ENCODE measurements at places on chromosomes 7 and 10.

DNA sequence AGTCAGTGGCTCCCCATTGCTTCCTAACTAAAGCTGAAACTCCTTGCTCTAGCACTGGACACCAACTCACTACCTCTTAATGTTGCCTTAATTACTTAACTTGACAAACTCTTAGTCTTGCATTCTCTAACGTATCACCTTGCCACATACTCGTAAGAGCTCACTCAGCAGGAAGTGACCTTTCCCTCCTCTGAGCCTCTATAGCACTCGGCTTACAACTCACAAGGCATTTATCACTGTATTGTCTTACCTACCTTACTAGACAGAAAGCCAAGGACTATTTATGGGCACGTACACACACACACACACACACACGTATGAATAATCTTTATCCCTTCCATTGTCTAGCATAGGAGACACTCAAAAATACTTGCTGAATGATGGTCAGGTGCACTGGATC is 21.2 kb downstream of the CEP41 start:
- no peak for DNase-seq

DNA sequence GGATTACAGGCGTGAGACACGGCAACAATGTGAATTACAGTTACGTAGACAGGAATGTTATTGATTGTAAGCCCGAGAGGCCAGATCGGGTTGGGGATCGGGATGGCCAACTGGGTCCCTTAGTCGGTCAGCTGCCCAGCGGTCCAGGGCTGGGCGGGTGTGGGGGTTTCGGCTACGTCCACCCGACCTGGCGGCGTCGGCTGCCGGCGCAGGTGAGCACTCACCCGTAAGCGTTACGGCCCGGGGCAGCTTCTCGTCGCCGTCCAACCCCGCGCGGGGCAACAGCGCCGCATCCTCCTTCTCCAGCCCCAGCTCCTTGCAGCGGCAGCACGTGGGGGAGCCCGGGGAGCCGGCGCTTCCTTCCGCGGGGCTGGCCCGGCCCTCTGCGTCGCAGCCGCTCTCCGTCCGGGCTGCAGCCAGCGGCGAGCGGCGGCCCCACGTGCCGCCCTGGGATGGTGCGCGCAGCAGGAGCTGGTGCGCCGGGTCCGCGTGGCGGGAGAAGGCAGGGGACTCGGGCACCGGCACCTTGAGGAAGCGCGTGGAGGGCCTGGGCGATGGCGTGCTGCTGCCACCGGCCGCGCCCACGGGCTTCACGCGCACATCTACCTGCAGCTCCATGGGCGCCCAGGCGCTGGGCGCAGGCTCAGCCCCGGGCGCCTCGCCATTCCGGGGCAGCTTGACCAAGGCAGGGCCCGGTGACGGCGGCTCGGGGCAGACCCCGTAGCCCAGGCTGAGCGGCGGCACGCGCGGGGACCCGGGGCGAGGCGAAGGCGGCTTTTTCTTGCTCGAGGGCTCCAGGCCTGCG is 609 bp downstream of the KLRG2 start:
- no peak for DNase-seq

- no peak for DNase-seq
Observed at GRCh38 chr7:17678896-17679295, 261.4 kb downstream of the SNX13 start.

DNA sequence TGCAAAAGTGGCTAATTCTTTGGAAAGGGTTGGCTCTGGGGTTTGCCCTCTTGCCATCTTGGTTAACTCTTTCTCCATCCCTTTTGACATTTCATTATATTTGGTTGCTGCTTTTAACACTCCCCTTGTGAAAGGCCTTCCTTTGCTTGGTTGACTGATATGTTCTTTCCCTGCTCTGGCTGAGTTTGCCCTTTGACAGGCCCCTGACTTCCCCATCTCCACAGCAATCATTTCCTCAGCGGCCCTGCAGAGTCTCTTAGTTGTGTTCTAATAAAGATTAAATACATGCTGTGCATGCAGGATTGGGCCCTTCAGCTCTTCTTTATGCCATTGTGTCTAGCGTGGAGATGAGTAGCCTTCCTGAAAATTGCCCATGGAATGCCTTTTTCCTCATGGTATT is 84.5 kb upstream of the CSTF2T start:
- no peak for DNase-seq

GRCh38 chr10:88800152-88801125 is 2.1 kb upstream of the LIPM start:
- no peak for DNase-seq

DNA sequence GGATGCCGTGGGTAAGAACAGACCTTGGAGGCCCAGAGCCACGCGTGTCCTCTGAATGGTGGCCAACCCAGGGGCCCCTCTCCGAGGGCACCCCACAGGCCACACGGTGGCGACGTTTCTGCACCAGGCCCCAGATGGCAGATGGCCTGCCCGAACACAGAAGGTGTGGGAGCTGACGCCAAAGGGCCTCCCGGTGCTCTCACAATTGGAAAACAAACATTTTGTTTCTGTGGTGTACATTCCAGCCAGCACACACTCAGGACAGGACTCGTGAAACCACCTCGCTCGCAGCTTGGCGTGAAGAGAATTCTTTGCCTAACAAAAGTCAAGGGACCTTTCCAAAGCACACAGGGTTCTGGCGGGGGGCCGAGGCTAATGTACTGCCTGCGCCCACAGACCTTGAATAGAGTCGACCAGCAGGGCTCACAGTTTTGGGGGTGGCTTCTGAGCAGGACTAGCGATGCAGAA is 112.1 kb downstream of the FAM53B start:
- no peak for DNase-seq

DNA sequence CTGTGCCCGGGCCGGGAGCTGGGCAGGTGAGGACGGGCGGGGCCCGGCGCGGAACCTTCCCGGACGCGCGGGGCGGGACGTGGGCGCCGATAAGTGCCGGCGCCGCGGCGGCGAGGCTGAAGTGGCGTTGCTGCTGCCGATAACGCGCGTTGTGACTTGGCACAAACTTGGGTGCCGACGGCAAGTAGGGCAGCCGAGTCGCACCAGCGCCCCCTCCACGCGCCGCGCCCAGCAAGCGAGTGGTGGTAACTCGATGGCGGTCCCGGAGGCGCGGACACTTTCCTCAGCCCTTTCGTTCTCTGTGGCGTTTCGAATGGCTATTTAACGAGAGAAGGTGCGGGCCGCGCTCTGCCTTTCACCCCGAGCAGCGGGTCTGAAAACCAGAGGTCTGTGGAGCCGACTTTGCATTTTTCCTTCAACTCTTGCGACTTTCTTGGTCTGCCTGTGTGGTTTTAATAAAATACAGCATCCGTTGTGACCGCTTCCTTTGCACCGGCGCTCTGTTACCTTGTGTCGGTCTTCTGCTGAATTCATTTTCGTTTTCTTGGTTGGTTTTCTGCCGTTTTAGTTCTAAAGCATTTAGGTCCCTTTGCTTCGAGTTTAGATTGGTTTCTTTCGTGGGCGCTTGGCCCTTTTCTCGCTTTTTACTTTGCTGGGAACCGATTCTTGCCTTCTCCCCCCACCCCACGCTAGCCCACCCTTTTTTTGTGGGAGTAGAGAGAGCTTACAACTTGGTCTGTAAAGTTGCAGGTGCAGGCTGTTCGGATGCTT is 701 bp downstream of the STK17A start:
- peak; percentile 46 for DNase-seq

- DNase-seq = no peak
Observed at GRCh38 chr7:99098286-99098823, 45.6 kb downstream of the SMURF1 start.

DNA sequence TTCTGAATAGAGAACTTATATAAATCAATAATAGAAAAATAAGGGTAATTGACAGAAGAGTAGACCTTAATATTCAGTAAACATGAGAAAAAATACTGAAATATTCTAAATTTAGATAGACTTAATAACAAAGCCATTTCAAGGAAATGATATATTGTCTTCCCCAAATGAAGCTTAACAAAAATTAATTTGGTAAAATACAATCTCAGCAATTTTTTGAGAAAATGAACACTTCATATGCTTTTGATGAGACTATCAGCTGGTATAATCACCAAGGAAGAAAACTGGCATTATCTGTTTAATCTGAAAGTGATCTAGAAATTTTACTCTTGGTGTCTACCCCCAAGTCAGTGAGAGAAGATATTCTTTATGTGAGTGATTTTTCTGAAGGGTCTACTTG is 1.7 kb upstream of the FAM237B start:
- DNase-seq = no peak

DNA sequence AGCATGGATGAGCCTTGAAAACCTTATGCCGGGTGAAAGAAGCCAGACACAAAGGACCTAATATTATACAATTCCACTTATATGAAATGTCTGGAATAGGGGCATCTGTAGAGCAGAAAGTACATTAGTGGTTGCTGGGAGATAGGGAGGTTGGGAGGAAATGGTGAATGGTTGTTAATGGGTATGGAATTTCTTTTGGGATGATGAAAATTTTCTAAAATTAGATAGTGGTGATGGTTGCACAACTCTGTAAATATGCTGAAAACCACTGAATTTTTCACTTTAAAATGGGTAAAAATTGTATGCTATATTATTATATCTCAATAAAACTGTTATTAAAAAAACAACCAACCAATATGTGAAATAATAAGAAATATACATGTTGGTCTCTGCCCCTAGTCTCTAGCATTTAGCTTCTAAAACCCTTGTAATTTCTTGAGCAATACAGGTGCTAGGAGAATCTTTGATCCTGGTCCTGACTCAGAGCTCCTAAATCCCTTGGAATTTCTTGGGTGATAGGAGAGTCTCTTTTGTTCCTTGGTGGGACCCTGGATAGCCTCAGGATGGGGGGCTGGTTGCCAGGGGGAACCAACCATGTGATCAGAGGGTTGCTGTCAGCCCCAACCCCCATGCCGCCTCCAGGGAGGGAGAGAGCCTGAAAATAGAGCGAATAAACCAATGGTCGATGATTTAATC is 64.0 kb downstream of the TACR2 start:
- no peak for DNase-seq

- no peak for DNase-seq
Observed at GRCh38 chr7:34454381-34454780, 203.6 kb upstream of the NPSR1 start.
